ENCODE measurements at places on chromosomes 6 and 20. TPM values are rescaled to one million over a fixed set of nuclear protein-coding genes. Genes with fewer than 3 reads are reported as not detected.

Gene NRSN1
- total RNA-seq = 155 TPM

Gene CPXM1
- total RNA-seq = 1.1 TPM

Gene MOG
- 226 TPM for total RNA-seq

Gene SSR1
- total RNA-seq = 89.4 TPM

Gene NNAT
- 37.4 TPM for total RNA-seq

Gene FAM184A
- total RNA-seq = 32.2 TPM

Gene LY6G6C
- total RNA-seq = not detected

DNA sequence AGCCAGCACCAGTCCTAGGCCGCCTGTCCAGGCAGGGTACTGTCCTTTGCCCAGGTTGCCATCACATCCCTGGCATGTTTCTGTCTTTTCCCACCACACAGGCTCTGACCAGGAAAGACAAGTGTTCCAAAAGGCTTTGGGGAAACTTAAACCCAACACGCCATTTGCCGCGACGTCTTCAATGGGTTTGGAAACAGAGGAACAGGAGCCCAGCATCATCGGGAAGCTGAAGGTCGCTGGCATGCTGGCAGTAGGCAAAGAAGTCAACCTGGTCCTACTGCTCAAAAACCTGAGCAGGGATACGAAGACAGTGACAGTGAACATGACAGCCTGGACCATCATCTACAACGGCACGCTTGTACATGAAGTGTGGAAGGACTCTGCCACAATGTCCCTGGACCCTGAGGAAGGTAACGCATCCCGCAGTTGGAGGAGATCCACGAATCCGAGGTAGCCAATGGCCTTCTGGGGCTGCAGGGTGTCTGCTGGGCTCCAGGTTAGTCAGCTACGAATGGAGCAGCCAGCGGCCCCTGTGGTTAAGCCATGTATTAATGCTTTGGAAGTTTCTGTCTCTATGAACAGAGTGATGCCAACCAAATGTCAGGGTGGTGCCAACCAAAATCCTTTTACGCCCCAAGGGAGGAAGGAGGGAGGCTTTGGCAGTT lies 36.2 kb downstream of the TGM3 start:
- DNase-seq = no peak

DNA sequence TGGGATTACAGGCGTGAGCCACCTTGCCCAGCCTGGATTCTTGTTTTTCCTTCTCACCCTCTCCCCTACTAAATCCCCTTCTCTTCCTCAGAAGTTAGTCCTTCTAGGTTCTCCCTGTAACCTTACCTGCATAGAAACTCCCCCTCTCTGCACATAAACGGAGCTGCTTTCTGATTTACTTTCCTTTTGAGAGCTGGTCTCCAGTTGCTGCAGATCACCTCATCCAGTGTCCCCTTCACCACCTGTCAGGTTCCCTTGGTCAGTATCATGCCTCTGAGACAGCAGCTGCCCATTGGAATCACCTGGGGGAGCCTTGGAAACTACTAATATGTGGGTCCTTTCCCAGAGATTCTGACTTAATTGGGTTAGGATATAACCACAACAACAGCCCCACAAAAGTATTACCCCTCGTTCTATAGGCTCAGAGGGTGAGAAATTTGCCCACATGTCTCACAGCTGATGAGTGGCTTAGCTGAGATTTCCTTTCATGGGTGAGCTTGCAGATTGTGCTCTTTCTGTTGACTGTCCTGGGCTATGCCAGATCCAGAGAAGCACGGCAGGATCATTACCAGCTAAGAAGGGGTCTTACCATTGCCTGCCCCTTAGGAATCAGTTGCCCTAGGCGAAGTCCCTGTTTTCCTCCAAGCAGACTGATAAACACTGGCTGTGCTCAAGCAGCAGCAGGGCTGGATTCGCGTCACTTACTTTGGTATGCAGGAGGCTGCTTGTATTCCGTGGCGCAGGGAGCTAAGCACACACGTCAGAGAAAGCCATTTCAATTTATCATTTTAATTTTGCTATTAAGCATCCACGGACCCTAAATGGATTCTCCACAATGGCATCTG lies 51.3 kb downstream of the AKAP12 start:
- no peak for DNase-seq

DNA sequence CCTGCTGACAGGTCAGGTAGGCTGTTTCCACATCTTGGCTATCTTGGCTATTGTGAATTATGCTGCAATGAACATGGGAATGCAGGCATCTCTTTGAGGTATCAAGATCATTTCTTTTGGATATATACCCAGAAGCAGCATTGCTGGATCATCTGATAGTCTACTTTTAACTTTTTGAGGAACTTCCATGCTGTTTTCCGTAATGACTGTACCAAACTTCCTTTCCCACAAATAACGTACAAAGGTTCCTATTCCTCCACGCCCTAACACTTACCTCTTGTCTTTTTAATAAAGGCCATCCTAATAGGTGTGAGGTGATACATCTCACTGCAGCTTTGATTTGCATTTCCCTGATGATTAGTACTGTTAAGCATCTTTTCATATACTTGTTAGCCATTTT lies 338.7 kb upstream of the RUNX2 start:
- DNase-seq = no peak

- DNase-seq = no peak
Observed at GRCh38 chr6:43189776-43190304, 7.8 kb downstream of the CUL9 start.

- no peak for DNase-seq
Observed at GRCh38 chr20:19601126-19601810, 156.8 kb upstream of the RIN2 start.

GRCh38 chr6:67353861-67354260 lies 1281.2 kb upstream of the ADGRB3 start:
- no peak for DNase-seq

GRCh38 chr20:63500151-63500901 lies 1.4 kb upstream of the EEF1A2 start:
- no peak for DNase-seq

GRCh38 chr6:49526598-49526997 lies 23.9 kb upstream of the C6orf141 start:
- DNase-seq = no peak

DNA sequence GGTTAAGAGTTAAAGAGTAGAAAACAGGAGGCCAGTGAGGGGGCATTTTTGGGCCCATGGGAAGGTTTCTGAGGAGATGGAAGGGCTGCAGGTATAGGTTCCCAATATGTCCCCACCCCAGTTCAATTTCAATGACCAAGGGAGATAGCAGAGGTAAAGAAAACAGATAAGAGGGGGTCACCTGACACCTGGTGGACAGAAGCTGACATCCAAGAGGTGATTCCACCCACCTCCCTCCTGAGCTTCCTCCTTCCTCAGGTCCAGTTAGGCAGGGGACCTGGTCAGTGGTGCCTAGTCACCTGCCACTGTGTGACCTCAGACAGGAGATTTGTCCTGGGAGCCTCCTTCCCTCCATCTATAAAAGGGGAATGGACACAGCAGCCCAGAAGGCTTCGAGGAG lies 29.5 kb upstream of the MAS1L start:
- no peak for DNase-seq

- no peak for DNase-seq
Observed at GRCh38 chr6:167420177-167420576, 95.3 kb downstream of the TTLL2 start.

DNA sequence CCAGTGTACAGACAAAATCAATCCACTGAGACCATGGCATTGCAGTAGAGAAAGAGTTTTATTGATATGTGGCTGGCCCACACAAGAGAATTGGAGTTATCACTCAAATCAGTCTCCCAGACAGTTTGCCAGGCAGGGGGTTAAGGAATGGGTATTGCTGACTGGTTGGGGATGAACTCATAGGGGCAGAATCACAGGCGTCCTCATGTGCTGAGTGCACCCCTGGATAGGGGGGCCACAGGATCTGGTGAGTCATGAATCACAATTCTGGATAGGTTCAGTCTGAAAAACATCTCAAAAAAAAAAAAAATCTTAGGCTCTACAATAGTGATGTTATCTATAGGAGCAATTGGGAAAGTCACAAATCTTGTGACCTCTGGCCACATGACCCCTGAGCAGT lies 29.5 kb upstream of the ILRUN start:
- no peak for DNase-seq

DNA sequence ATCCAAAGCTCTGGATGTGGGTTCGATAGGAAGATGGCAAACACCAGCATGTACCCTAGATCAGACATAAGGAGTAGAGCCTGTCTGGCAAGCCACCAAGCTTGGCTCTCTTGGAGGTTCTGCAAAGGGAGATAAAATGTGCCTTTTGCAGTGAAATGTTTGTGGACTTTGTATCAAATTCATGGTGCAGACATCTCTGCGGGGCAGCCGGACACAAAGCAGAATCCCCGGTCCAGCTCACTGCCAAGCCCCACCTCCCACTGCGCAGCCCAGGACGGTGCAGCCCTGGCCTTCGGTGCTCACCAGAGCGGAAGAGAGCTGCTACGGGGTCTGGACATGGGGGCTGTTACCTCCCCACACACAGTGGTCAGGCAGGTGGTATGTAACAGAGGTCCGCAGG lies 333.6 kb upstream of the JARID2 start:
- no peak for DNase-seq

GRCh38 chr6:100382031-100382430 lies 82.7 kb downstream of the SIM1 start:
- no peak for DNase-seq

Data from dorsolateral prefrontal cortex (tissue), 122 donors.